Hepatic stellate cell (primary cell): ENCODE measurements at places on chromosomes 5 and 9.
A peak's percentile ranks its signal among the peaks of the same experiment; 100 is the strongest.

GRCh38 chr5:41275813-41276512, 62.6 kb upstream of the C6 start:
- no peak for DNase-seq

DNA sequence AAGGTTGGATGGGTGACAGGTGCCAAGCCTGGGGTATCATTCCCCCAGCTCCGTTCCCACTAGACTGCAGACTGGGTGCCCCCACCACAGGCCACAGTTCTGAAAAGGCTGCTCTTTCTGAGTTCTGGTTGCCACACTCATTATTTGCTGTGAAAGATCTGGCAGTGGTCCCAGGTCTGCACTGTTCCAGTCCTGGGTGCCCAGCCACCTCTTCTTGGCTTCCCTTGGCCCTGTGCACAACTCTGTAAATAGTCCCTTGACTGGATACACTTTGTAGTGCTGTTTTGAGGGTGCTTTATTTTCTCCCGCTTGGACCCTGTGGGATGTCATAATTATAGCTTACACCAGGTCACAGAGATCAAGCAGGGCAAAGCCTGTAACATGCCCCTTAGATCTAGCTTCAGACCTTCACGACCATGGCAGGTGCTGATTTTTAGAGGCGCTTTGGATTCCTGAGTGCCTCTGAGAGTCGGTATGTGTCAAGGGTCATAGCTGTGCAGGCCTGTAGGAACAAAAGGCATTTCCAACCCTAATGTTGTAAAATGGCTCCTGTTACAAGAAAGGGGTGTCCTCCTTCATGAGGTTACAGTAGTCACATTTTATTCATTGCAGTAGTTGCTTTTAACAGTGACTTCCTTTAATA, 344.9 kb downstream of the ICE1 start:
- no peak for DNase-seq

DNA sequence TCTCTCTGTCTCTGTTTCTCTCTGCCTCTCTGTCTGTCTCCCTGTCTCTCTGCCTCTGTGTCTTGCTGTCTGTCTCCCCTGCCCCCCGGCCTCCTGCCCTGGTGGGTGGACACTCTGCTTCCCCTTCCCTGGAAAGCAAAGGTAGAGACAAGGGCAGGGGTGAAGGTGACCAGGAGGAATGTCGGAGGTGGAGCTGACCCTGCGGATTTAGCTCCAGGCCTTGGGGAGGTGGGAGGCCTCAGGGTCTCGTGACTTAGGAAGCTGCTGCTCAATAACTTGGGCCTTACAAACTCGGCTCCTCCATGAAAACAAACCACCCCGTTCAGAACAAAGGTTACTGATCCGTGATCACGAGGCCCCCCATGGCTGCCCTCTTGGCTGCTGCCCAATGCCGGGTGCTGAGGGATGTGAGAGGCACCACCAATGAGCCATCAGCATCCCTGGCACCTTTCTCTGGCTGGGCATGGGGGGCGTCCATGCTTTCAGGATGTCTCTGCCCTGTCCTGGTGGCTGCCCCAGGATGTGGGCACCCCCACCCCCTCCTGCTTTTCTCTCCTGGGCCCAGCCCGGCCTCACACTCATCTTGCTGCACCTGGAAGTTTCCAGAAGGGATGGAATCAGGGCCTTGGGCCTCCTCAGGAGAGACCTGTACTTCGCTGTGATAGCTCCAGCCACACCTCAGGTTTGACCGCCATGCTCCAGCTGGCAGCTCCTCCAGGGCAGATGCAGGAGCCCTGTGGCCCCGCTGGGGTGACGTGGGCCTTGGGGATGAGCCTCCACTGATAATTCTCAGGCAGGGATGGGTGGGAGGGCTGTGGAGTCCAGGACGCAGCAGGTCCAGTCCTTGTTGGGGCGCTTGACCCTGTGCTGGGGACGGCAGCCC, 14.8 kb upstream of the SLC6A19 start:
- no peak for DNase-seq

GRCh38 chr5:140084541-140084940, 29.4 kb upstream of the PURA start:
- DNase-seq = no peak

- peak; percentile 8 for DNase-seq
These were observed 73.7 kb downstream of the VPS13A start for GRCh38 chr9:77251050-77251449.

- DNase-seq = no peak
These were observed 146.9 kb upstream of the SLC1A3 start for GRCh38 chr5:36459176-36460135.

DNA sequence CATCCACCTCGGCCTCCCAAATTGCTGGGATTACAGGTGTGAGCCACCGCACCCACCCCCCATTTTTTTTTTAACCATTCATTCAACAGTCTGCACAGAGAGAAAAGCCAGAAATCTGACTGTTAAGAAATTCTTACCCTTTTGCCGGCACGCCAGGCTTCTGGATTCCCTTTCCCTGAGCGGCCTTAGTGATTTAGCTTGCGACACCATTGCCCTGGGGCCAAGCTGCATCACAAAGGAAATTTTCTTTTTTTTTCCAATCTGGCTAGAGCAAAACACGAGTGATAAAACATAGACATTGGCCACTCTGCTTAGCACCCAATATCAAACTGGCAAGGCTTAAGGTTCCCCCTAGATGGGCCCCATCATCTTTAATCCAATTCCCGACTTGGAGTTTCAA, 21.2 kb upstream of the ATOSB start:
- DNase-seq = no peak

DNA sequence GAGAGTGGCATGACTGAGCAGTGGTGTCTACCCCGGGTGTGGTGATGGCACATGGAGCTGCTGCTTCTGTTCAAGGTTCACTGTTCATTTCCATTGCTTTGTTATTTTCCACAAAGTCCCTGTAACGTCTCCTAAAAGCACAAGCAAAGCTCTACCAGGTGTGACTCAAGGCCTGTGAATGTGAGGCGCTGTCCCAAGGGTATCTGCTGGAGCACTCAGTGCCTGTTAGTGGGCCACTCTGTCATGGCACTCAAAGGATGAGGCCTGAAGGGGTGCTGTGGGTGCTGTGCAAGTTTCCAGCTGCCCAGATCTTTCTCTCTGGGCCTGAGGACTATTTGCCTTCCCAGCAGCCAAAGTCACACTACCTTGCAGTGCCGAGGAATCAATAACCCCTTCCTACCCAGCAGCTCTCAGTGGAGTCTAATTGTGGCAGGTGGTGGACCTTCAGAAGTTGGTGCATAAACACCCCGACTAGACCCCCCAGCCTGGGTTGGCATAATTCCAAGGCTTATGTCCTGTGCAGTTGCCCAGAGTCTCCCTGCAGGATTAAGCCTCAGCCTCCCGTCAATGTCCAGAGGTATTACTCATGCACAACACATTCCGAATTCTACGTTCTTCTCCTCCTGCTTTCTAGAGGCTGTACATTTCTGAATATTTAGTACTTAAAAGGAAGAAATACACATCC, 17.4 kb upstream of the PTCH1 start:
- no peak for DNase-seq

GRCh38 chr5:169196059-169196458, 104.9 kb downstream of the SLIT3 start:
- no peak for DNase-seq

GRCh38 chr5:3659907-3660306, 64.3 kb downstream of the IRX1 start:
- no peak for DNase-seq

DNA sequence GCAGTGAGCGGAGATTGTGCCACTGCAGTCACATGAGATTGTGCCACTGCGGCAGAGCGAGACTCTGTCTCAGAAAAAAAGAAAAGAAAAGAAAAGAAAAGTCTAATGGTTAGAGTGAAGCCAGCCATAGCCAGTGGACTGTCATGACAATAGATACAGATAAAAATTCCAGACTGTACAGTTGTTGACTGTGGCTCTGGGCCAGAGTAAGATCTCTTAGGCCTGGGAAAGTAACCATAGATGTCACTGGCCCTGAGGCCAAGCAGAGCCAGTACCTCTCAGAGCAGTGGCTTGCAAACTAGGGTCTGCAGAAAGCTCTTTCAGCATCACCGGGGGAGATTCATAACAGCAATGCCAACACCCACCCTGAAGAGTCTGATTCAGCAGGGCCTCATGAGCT, 44.1 kb upstream of the SUB1 start:
- peak; percentile 45 for DNase-seq

- peak; percentile 57 for DNase-seq
These were observed 28.7 kb downstream of the ENHO start for GRCh38 chr9:34493972-34494535.

- DNase-seq = no peak
These were observed 213.0 kb downstream of the TAF11L14 start for GRCh38 chr5:17847286-17847685.

DNA sequence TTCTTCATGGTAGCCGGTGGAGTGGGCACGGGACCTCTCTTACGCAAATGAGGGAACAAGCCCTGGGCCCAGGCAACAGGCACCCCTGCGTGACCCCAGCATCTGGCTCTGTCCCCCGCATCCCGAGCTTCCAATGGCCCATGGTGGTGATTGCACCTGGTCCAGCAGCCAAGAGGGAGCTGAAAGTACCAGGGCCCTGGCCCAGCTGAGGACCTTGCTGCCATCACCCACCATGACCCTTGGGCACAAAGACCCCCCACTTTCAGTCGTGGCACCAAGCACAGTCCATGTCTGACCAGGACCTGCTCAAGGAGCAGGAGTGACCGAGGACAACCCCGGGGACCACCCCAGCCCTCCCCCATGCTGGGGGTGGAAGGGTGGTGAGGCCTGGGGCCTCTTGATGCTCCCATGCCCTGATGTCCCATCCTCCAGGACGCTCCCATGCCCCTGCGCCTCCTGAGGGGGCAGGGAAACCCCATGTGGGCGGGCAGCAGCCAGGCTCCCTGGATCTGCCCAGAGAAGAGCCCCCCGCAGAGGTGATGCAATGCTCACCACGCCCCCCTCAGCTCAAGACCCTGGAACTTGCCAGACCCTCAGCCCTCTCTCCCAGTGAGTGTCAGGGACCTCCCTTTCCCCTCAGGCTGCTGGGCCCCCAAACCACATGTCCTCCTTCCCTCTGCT, 123.9 kb downstream of the ADAMTS2 start:
- DNase-seq = no peak

GRCh38 chr5:84016085-84016484, 295.4 kb upstream of the HAPLN1 start:
- DNase-seq = no peak

- peak; percentile 45 for DNase-seq
These were observed 219.2 kb downstream of the AGTPBP1 start for GRCh38 chr9:85522459-85523092.

DNA sequence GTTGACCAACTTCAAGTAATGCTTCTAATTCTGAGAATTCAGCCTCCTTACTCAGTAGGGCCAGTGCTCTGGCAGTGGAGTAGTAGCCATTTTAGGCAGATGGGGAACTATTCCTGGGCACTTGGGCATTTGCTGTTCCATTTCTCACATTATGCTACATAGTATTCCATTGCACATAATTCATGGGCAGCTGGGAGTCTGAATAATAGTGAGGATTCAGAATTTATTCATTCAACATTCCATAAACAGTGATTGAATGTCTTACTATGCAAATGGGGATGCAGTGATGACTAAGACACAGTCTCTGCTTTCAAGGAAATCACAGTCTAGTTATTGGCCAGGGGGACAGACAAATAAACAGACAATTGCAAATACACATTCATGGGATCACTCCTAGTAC, 301.0 kb upstream of the KCNN2 start:
- DNase-seq = no peak

DNA sequence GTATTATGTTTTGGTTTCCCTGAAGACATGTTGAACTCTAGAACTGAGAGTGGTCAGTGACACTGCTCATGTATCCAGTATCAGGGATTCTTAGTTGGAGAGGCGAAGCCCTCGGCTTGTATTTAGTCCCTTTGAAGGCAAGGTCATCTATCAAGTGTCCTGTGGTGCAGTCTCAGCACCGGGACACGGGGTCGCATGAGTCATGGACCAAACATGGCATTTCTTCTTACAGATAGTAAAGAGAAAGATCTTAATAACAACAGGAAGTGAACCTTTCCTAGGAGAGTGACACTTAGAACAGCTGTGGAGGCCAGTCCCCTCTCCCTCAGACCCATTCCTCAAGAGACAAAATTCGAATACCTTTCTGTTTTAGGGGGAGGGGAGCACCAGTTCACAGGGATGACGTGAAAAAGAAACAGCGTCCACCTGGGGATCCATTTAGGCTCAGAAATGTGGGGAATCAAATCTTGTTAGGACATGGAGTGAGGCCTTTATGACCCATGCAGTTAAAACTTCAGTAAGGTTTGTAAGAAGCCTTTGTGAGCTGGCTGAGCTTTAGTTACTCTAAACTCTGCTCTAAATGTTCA, 86.5 kb downstream of the ADGRV1 start:
- no peak for DNase-seq

- DNase-seq = no peak
These were observed 83.0 kb downstream of the DMRTA1 start for GRCh38 chr9:22529426-22530199.

- DNase-seq = no peak
These were observed 1162.5 kb upstream of the DMAC1 start for GRCh38 chr9:8962084-8962483.

DNA sequence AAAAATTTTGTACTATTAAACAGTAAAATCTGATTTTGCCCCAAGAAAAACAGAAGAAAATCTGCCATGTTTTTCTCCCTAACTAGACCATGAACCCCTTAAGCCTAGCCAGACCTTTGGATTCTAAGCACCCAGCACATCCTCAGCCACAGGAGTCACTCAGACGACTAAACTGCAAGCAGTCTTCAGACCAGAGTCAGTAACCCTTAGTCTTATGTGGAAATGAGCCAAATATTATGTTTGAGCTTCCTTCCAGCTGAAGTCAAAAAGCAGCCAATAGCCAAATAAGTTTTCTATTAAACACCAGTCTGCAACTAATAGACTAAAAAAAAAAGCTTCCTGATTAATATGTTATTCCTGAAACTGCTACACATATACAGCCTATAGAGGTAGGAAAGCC, 47.4 kb downstream of the GOLPH3 start:
- no peak for DNase-seq

- DNase-seq = no peak
These were observed 3.4 kb upstream of the ABO start for GRCh38 chr9:133278161-133279114.

GRCh38 chr5:80198399-80198798, 57.4 kb downstream of the SERINC5 start:
- no peak for DNase-seq
